ENCODE measurements at places on chromosomes 1 and 21.

GRCh38 chr21:30674312-30674711 lies 31.6 kb downstream of the KRTAP20-3 start:
- no peak for DNase-seq

GRCh38 chr1:150561974-150562445 lies 12.8 kb downstream of the ADAMTSL4 start:
- peak; percentile 75 for DNase-seq

DNA sequence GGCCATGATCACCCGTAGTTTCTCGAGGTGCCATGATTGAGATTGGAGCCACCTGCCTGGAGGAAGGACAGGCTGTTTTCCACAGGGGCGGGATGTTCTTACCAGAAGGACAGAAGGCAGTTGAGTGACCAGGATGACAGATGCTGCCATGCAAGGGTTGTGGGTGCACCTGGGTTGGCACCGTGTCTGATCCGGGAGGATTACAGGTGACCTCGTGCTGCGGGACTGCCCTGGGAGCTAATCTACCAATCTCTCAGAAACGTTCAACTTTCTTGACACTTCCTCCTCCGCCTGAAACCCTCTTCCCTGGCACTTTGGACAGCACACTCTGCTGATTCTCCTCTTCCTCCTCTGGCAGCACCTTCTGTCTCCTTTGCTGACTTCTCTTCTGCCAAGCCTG lies 13.8 kb upstream of the SLC6A9 start:
- DNase-seq, result no peak

- DNase-seq, result no peak
Observed at GRCh38 chr1:221886743-221887414, 145.0 kb upstream of the DUSP10 start.

GRCh38 chr1:228986093-228986904 lies 251.0 kb downstream of the RHOU start:
- DNase-seq, result no peak

DNA sequence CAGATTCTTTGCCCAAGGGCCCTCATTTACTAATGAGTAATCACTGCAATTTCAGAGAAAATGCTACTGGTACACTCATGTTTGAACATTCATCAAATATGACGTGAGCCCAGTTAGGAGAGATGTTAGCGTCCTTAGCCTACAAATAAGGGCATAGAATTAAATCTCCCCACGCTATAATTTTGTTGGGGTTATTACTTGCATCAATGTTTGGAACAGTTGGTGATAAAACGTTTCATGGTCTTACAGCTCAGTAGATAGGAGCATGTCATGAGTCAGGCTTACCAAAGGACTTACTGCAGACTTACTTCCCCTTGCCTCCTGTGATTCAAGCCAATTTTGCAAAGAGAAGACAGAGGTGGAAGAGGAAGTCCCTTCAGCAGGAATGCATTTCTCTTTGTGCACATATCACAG lies 304.0 kb downstream of the KIF26B start:
- DNase-seq, result no peak

GRCh38 chr1:115706587-115707425 lies 61.7 kb downstream of the CASQ2 start:
- DNase-seq, result peak; percentile 47

DNA sequence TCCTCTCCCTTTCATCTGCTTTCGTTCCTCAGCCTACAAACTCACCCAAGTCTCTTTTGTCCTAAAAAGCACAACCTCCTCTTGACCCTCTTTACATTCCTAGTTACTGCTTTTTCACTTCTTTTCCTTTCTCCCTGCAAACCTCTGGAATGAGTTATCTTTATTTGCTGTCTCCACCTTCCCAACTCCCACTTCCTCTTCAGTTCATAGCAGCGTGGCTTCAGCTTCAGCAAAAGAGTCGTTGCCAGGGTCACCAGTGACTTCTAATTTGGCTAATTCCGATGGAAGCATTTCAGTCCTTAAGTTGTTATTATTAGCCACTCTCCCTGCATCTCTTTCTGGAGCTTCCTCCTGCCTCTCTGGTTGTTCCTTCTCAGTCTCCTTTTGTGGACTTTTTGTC lies 6.2 kb upstream of the TMEM54 start:
- no peak for DNase-seq

- DNase-seq, result no peak
Observed at GRCh38 chr1:204092632-204093420, 19.9 kb downstream of the SOX13 start.

GRCh38 chr1:30194046-30194619 lies 529.3 kb downstream of the MATN1 start:
- DNase-seq, result no peak

- DNase-seq, result no peak
Observed at GRCh38 chr1:230058626-230059025, 8.4 kb upstream of the GALNT2 start.

DNA sequence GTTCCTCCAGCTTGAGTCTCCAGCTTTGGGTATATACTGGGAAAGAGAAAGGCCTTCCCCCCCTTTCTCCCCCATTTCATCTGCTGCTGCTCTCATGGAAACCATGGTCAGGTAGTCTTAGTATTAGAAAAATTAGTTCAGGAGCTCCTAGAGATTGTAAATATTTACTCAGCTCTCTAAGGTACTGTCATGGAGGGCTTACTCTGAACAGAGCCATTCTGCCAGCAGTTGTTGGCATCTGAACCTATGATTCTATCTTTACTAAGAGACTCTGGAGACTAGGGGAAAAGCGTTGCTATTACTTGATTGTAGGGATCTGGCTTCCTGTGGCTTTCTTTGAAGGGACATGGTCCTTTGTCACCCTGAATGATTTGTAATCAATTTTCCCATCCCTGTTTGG lies 6.1 kb downstream of the INTS3 start:
- peak; percentile 73 for DNase-seq

- no peak for DNase-seq
Observed at GRCh38 chr1:156992215-156992614, 53.3 kb downstream of the ARHGEF11 start.

GRCh38 chr1:201171063-201172036 lies 17.1 kb upstream of the TMEM9 start:
- peak; percentile 79 for DNase-seq

DNA sequence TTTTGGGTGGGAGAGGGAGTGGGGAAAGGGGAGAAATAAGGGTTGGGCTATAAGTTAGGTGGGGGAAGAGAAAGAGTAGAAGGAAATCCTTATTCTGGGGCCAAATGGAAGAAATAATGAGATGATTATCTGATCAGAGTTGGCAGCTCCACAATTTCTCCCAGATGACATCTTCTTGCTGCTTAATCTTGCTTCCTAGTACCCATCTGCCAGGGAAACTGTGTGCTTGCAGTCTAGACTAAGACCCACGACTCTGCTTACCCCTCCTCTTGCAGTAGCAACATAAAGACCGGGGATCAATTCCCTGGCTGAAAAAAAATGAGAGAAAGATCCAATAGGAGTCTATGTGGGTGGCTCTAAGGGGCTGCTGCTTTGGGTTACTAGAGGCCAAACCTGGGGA lies 95.6 kb downstream of the PAPPA2 start:
- DNase-seq, result no peak

DNA sequence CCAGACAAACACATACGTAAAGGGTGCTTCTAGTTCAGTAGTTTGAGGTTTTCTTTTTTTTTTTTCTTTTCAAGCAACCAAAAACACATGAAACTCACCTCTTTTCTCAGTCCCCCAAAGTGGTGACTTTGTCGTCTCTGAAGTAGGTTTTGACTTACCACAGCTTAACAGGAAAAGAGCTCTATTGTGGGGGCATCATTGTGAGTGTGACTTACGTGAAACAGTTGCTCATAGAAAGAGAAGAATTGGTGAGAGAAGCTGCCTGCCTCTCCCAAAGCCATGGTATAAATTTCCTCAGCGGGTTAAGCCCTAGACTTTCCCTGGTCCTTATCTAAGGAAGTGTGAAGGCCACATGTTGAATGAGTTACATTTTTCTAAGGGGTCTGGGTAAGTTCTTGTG lies 11.9 kb downstream of the FASLG start:
- no peak for DNase-seq

GRCh38 chr1:27906759-27907158 lies 28.0 kb upstream of the SMPDL3B start:
- no peak for DNase-seq

All from NCI-H510A treated with DMSO at 0.1 percent for 48 hours (cell line).